ENCODE measurements at places on chromosomes 12 and 14.

DNA sequence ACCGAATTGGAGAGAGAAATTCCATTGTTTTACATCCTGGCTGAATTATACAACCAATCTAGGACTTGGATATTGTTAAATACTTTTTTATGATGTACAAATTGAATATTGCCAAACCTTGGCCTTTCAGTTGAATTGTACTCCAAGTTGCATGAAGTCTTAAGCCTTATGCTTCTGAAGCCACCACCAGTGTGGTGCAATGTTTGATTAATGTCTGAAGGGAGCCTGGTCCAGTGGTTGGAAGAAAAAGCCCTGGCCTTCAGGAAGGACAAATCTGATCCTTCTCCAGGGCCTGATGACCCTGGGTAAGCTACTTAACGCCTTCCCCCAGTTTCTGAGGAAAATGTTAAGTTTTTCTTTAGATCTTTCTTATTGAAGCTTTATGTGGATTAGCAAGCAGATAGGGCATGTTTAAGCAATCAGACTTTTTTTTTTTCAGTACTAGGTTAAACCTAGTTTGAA lies 72.0 kb downstream of the PAPOLA start:
- DNase-seq, result no peak

GRCh38 chr12:72677139-72677538 lies 405.0 kb downstream of the TRHDE start:
- DNase-seq, result no peak

DNA sequence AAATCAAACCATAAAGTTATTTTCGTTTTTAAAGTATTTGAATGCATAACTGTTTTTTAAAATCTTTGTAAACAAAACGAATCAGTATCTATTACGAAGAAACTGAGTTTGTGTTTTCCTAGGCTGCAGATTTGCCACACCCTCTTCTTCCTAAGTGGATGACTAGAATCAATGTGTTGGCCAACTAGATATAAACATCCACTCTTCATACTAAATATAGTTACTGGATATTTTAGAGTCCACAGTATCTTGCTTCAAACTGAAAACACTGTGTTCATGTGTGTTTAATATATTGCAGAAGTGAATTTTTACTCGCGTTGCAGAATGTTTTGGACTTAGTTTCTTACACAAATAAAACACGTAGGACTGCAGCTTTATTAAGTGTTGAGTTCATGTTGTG lies 63.2 kb downstream of the KLHL28 start:
- DNase-seq, result no peak

DNA sequence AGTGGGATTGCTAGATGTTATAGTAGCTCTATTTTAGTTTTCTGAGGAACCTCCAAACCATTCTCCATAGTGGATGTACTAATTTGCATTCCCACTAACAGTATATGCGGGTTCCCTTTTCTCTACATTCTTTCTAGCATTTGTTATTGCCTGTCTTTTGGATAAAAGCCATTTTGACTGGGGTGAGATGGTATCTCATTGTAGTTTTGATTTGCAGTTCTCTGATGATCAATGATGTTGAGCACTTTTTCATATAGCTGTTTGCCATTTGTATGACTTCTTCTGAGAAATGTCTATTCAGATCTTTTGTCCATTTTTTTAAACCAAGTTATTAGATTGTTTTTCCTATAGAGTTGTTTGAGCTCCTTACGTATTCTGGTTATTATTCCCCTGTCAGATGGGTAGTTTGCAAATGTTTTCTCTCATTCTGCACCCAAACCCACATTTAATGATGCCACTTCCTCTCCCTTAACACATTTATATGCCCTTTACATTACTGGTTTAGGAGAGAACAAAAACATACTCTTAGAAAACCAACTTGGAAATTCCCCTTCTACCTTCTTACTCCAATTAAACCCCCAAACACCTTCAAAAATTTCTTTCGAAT lies 48.2 kb downstream of the NELL2 start:
- no peak for DNase-seq

- no peak for DNase-seq
Observed at GRCh38 chr14:75450381-75451276, 22.8 kb downstream of the JDP2 start.

DNA sequence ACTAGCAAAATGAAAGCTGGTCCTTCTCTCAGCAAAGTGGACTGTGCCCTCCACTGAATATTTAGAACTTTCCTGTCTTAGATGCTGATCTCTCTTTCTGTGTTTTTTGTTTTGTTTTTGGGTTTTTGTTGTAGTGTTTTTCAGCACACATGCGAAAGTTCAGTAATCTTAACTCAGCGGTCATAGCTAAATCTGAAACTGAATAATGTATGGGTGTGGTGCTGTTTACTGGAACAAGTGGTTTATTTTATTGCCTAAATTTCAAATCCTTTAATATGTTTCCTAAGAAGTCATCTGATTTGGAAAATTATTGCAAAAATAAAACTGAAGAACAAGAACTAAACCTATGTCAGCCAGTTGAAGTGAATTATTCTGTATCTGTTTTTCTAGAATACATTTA lies 116.0 kb upstream of the LRIG3 start:
- no peak for DNase-seq

DNA sequence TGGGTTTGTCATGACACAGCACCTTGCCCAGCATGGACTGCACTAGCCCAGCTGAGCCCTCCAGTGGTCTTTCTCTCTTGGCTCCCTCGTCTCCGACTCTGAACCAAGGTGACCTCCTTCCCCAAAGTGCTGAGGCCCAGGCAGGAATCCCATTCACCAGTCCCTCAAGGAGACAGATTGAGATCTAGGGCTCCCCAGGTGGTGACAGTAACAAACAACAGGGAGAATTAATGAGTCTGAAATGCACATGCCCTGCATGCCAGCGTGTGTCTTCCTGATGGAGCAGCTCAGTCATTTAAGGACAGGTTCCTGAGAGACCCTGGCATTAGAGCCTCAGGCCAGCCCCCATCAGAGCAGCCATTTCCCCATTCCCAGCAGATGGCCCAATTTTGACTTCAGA lies 51.4 kb upstream of the OAS1 start:
- DNase-seq, result no peak

- DNase-seq, result no peak
Observed at GRCh38 chr12:80217011-80217535, 117.7 kb downstream of the OTOGL start.

DNA sequence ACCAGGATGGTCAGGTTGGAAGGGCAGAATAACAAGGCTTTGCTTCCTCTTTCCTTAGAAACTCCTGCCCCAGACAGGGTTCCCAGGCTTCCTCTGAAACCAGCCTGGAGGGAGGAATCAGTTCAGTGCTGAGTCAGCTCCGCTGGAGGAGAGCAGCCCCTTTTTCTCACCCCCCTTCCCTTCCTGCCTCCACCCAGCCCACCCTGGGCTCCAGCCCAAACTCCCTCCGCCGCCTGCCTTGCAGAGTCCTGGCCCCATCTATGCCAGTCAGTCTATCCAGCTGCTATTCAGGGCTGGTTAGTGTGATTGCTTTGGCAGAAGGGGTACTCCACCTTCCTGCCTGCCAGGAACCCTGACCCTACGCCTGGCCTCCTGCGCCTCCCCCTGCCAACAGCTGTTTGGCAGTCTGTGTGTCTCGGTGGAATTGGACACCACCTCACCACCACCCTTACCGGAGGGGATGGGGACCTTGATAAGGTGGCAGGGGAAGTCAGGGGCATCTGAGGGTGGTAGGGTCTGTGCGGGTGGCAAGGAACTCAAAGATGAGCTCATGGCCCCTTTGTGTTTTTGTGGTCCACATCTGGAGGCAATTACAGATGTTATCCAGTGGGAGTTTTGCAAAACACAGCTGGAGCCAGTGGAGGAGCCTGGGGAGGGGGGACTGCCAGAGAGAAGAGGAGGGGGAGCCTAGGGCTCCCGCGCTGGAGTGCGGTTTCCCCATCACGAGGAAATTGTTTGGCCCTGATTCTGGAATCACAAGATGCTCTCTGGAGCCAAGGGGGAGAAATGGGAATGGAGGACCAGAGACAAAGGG lies 12.2 kb downstream of the MMP14 start:
- no peak for DNase-seq

- no peak for DNase-seq
Observed at GRCh38 chr14:21133901-21134300, 22.0 kb downstream of the OR5AU1 start.

DNA sequence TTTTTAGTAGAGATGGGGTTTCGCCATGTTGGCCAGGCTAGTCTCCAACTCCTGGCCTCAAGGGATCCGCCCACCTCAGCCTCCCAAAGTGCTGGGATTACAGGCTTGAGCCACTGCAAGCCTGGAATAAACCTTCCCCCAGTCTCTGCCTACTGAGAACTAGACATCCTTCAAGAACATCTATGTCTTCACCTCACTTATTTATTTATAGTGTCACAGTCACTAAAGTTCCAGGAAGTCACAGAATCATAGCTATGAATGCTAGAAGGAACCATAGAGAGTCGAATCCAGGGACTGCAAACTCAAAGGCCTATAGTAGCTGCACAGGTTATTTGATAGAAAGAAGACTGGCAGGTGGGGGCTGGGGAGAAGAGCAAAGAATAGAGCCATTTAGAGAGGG lies 44.7 kb upstream of the NUDT4 start:
- DNase-seq, result no peak

DNA sequence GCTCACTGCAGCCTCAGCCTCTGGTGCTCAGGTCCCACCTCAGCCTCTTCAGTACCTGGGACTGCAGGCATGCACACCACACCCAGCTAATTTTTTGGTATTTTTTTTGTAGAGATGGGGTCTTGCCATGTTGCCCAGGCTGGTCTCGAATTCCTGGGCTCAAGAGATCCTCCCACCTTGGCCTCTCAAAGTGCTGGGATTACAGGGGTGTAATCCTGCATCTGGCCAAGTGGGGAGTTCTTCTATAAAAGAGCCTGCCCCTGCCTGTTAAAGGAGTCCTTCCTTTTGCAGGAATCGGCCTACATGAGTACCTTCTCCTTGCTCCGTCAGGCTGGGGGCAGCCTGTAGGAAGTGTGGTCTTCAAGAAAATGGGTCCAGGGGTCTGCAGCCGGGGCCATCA lies 54.1 kb upstream of the RASSF3 start:
- no peak for DNase-seq

DNA sequence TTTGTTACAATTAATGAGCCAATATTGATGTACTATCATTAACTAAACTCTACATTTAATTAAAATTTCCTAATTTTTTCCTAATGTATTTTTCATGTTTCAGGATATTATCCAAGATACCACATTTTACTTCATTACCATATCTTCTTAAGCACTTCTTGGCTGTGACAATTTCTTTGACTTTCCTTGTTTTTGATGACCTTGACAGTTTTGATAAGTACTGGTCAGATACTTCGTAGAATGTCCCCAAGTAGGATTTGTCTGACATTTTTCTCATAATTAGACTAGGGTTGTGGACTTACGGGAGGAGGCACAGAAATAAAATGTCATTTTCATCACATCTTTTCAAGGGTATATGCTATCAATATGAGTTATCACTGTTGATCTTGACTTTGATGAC lies 700.9 kb downstream of the BCL11B start:
- DNase-seq, result no peak

DNA sequence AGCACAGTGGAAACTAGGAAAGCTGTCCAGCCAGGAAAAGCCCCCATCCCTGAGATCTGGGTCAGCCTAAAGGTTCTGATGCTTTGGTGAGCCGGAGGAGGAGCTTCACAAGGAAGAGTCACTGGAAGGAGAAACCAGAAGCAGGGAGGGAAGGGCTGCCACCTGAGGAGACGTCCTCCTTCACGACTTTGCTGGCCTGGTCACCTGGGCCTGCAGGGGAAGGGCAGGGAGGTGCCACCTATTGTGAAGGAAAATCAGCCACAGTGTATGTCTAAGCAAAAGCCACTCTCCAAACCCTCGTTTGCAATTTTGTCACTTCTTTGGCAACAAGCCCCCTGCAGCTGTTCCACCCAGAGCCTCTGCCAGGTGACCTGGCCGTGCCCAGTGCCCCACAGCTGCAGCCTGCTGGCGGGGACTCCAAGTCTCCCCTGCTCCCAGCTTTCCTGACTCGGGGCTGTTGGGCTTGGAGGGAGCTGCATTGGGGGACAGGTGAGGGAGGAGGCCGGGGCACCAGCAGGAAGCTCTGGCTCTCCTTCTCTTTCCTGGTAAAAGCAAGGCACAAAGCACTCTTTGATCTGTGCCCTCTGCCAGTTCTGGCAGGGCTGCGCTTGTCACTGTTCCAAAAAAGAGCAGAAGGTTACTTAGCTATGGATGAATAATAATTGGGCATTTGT lies 120.9 kb upstream of the BCL2L14 start:
- DNase-seq, result no peak

DNA sequence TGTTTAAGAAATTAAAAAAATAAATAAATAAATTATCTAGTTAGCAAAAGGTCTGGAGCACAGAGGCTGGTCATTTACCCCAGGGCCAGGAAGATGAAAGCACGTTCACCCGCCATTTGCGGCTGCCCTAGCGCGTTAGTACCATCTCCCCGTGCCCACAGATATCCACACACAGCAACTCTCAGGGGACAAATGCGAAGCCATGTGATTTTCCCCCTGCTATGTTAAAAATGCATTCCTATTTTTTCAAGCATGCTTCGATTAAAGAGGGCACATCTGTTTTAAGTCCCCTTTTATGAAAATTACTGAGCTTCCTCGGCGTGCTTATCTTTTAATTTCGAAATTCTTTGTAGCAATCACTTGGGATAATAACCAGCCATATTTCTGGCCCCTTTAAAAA lies 56.9 kb upstream of the PIWIL1 start:
- DNase-seq, result no peak

GRCh38 chr14:39452680-39453079 lies 20.4 kb upstream of the FBXO33 start:
- no peak for DNase-seq

GRCh38 chr12:96061864-96062453 lies 26.6 kb upstream of the LTA4H start:
- peak; percentile 12 for DNase-seq

DNA sequence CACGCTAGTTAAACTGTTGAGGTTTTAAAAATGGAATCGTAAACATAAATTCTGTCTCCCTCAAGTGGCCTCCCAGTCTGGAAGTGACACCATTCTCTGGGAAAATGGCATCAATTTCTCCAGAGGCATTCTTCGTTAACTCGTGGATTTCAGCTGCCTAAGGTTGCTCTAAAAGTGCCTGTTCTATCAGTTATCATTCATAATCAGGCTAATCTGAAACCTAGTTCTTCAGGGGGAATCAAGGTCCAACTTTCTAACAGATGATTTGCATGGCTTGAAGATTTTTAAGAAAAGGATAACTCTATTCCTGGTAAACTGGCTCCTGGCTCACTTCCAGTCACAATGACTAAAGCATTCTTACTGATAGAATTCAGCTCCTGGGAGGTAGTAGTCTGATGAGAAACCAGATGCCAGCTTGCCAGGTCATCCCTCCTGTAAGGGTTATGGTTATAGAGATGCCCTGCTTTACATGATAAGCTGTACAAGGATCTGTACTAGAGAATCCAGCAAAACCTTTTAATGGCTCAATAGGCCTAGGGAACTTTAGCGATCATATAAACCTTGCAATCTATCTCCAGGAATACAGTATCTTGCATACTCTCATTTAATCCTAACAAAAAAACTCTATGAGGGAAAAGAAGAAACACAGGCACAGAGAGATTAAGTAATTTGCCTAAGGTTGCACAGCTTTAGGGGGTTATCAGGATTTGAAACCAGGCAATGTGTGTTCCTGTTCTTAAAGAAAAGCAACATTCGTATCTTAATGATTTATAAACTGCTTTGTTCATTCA lies 1.5 kb downstream of the L3HYPDH start:
- peak; percentile 12 for DNase-seq

- DNase-seq, result no peak
Observed at GRCh38 chr14:22163051-22163450, 426.0 kb downstream of the DAD1 start.

- no peak for DNase-seq
Observed at GRCh38 chr12:46701356-46701755, 124.4 kb downstream of the SLC38A4 start.

- no peak for DNase-seq
Observed at GRCh38 chr14:103941462-103941861, 867 bp downstream of the RD3L start.

Measured in occipital lobe (tissue), 3 donors.